Left renal cortex interstitium (tissue), 4 donors: ENCODE measurements at places on chromosomes 1 and 21.

- DNase-seq, result no peak
Observed at GRCh38 chr1:42177541-42177981, 13.0 kb upstream of the GUCA2A start.

GRCh38 chr1:214538496-214538895 lies 12.9 kb downstream of the PTPN14 start:
- no peak for DNase-seq

DNA sequence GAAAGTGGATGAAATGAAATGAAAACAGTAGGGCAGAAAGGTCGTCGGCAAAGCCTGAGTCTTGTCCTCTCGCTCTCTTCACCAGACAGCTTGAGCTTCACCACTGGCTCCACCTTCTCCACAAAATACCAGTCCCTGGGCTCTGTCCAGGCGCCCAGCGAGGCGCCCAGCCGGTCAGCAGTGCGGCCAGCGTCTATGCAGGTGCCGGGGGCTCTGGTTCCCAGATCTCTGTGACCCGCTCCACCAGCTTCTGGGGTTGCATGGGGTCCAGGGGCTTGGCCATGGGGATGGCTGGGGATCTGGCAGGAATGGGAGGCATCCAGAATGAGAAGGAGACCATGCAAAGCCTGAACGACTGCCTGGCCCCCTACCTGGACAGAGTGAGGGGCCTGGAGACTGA lies 600.5 kb upstream of the ZP4 start:
- no peak for DNase-seq

DNA sequence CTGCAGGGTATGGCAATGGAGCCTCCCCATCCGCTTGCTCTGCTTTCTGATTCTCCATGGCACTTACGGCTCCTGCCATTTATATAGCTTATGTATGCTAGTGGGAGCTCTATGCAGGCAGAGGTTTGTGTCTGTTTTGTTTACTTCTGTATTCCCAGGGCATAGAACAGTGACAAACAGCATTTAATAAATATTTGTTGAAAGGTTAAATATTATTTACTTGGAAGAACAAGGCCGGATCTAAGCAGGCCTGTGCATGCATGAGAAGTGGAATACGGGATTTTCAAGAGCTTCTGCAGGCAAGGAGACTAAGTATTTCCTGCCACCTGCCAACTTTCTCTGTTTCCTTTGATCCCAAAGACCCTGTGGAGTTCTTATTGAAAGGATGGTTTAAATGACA lies 90.7 kb downstream of the XCL2 start:
- DNase-seq, result no peak

DNA sequence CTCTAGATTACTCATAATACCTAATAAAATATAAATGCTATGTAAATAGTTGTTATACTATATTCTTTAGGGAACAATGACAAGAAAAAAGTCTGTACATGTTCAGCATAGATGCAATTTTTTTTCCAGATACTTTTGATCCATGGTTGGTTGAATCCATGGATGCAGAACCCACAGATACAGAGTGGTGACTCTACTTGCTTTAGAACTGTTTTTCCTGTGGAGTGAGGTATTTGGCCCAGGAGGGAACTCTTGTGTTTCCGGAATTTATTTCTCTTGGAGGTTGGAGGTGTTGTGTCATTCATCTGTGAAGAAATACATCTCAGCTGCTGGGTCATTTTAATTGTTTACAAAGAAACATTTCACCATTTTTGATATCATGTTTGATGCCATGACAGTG lies 28.7 kb downstream of the TMEM200B start:
- DNase-seq, result no peak

DNA sequence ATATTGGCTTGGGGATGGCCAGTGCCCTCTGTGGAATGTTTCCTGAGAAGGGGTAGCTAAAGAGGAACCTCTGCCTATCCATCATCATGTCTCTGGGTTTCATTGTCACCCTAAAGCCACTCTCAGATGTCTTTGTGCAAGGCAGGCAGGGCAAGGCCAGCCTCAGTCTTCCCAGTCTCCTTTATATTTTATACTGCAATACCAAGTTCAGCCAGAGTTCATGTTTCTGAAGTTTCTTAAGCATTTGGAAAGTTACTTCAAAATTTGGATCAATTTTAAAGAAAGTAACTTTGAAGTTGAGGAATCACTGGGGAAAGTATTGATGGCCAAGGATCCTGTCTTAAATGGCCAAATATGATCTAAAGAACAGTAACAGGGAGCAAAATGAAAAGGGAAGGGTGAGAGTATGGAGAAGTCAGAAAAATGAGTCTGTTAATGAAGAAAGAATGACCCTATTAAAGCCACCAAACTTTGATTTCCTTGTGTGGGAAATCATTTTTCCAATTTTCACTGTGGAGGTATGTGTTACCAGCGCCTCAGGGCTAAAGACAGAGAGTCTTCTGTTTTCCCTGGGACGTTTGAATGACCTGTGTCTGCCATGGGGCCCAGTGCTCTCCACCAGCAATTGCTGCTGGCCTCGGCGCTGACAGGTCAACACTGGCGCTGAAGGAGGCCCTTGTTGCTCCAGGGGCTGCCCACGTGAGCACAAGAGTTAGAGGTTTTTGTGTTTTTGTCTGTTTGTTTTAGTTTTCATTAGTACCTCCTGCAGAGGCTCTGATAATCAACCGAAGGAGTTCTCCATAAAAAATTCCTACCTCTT lies 93.9 kb downstream of the ATP5PO start:
- no peak for DNase-seq

GRCh38 chr1:30684259-30684658 lies 39.1 kb downstream of the MATN1 start:
- no peak for DNase-seq

DNA sequence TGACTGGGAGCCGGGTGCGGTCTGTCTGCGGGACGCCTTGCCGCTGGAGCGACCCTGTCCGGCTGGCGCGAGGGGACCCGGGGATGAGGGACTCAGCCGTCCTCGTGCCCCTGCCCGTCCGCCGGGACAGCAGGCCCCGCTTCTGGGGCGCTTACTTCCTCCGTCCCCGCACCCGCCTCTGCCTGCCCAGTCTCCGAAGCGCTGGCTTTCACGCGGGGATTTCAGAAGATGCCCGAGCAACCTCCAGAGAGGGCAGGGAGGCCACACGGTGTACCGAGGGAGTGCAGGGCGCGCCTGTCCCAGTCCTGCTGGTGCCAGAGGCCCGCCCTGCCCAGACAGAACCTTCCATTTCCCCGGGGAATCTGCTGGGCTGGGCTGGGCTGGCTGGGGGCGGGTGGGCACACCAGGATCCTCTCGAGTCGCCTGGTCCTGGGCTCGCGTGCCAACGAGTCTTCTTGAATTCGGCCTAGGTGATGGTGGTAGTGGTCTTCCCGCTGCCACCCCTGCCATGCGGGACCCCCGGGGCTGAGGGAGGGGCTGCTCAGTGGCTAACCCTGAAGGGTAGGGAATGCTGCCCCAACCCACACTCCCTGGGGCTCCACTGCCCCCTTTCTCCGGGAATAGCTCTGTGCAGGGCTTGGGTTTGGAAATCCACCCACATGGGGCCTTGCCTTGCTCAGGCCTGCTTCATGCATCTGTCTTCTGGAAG lies 2.5 kb upstream of the TRPM2 start:
- no peak for DNase-seq

- no peak for DNase-seq
Observed at GRCh38 chr1:186605762-186606350, 74.4 kb downstream of the PTGS2 start.

GRCh38 chr1:60463146-60463545 lies 389.6 kb upstream of the C1orf87 start:
- no peak for DNase-seq

DNA sequence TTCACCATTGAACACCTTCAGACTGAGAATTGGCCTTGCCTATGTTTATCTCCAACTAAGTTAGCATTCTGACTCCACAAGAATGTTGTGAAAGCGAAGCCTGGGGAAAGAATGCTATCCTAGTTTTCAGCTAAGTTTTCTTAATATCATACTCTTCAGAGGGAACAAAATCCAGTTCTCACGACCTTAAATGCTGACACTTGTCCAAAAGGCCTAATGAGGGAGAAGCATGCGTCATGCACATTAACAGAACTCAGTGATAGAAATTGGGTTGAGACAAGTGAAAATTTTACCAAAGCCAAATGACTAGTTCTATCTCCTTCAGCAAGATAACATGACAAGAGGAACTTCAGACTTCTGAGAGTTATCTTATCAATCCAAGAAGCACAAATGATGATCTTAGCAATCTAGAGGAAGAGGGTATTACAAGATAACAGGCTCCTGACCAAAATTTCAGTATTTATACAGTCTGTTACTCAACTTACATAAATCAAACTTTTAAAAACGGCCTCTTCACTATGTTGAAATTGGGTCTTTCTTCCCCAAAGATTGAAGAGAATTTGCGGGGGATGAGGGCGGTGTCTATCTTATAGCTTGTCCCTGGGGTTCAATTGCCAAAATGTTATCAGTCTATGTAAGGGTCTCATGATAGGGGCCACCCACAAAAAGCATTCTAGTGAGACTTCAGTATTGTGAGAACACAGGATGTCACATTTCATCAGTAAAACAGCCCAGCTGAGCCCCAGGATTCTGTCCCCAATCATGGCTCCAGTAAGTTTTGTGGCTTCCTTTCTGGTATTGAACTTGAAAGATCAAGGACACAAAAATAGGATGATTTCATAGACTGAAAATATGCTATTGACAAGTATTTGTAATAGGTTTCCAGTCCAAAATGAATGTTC lies 26.5 kb upstream of the SLC45A3 start:
- DNase-seq, result no peak

DNA sequence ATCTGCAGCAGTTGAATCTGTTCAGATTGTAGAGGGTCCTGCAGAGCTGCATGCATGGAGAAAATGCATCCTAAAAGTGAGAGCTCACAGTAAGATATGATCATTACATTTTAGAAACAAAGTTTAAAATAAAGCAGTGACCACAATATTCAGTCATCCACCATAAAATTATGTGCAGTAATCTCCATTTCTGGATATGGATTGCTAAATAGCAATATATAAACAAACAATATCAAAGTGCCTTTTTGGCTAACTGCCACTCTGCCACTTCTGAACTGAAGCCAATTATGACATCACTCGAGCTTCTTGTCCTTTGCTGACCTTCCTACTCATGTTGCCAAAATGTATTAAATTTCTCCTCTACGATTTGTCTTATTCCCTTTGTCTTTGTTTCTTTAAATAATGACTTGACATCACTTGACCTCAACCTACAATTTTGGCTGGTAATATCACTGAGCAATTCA lies 262.0 kb upstream of the CXADR start:
- no peak for DNase-seq

DNA sequence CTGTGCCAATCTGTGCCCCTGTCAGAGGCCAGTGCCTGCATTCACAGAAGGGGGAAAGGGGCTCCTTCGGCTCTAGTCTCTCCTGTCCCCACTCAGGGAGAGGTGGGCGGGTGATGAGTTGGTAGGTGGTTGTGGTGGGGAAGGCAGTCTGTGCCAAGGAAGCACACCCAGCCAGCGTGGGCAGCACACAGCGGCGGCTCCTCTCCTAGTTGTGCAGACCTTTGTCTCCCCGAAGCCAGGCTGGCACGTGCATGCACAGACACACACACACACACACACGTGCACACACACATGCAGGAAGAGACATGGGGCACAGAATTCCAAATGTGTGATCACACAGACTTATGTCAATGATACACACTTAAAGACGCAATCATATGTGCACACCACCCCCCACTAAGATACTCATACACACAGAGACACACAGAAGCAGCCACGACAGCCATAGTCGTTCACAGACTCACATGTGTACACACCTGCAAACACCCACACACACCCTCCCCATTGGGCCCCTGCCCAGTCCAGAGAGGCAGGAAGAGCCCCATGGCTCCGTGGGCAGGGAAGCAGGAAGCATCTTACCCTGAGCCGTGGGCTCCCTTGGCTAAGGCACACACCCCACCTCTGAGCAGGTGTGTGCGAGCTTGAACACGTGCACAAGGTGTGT lies 16.4 kb downstream of the RIMS3 start:
- DNase-seq, result no peak

- DNase-seq, result no peak
Observed at GRCh38 chr1:42317308-42317707, 17.7 kb downstream of the FOXJ3 start.

DNA sequence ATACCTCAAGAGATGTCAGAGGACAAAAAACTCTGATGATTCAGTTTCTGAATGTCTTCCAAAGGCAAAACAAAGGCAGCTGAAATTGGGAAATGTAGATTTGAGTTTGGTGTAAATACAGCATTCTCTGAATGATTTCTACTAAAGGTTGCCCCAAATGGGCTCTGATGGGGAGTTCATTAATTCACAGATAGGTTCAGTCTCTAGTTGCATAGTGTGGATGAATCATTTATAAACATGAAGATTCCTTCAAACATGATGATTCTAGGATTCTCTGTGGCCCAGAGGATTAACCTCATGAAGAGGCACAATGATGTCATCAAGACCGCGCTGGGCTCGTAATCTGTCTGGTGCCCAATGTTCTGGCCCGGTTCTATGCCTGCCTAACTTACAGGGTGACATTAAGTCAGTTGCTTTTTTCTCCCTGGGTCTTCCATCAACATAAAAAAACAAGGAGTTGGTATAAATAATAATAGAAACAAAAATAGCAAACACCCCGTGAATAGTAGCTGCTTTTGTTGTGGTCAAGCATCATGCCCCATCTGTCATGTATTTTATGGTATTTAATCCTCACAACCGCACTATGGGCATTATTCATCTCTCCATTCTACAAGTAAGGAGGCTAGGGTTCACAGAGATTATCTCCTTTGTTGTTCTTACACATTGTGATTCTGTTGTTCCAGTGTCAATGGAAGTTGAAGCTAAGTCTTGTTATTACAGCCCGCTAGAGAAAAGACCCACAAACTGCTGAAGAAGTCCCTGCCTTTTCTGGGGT lies 509.6 kb upstream of the USP24 start:
- no peak for DNase-seq

GRCh38 chr1:58855274-58856165 lies 71.7 kb upstream of the JUN start:
- no peak for DNase-seq

GRCh38 chr1:230831771-230832170 lies 36.5 kb downstream of the C1orf198 start:
- DNase-seq, result no peak

GRCh38 chr1:8926707-8927694 lies 18.7 kb upstream of the CA6 start:
- no peak for DNase-seq

GRCh38 chr1:10693497-10694273 lies 102.8 kb downstream of the CASZ1 start:
- no peak for DNase-seq

DNA sequence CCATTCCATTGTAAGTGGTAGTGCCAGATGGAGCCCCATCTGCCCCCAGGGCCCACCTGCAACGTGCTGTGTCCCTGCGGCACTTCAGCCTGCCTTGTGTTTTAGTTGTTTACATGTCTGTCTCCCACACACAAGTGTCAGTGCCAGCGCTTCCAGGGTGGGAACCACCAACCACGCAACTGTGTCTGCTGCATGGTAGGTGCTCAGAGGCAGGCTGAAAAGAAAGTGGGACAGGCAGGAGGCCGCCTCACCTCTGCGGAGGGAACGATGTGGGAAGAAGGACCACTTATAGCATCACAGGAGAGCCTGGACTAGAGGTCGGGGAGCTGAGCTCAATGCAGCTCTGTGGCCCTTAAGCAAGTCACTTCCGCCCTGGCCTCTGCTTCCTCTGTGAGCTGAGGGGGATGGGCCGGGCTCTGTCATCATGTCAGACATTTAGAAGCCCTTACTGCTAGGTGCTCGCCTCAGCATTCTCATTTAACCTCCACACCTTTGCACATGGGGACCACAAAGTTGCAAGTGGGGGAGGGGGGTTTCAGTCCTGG lies 17.9 kb downstream of the SLC9A1 start:
- no peak for DNase-seq
